Astrocyte of the cerebellum (primary cell): ENCODE measurements at places on chromosomes 13 and 19.

DNA sequence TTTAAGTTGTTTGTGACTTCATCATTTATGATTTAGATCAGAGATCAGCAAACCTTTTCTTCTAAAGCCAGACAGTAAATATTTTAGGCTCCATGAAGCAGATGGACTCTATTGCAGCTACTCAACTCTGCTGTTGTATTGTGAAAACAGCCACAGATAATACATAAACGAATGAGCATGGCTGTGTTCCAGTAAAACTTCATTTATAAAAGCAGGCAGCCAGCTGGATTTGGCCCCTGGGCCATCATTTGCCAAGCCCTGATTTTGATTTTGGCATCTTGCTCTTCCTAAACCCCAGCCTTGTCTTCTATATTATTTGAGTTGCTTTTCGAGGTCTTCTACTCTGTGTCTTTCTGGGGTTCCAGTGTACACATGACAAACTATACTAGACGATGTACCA is 41.3 kb downstream of the RNASEH2B start:
- DNase-seq, result no peak

DNA sequence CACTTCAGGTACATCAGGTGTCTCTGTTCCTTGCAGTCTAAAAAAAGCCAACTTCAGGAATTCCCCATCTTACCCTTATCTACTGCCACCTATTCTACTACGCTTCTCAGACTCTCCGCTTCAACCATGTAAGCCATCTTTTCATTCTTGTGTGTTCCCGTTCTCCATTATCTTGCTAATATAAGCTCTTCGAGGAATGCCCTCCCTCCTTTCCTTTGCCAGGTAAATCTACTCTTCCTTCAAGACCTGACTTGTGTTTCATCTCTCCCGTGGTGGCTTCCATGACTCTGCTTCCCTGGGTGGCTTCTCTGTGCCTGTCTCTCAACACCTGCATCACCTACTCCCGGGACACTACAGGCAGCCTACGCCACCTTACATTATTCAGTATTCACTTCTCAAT is 42.3 kb upstream of the MEDAG start:
- DNase-seq, result no peak

DNA sequence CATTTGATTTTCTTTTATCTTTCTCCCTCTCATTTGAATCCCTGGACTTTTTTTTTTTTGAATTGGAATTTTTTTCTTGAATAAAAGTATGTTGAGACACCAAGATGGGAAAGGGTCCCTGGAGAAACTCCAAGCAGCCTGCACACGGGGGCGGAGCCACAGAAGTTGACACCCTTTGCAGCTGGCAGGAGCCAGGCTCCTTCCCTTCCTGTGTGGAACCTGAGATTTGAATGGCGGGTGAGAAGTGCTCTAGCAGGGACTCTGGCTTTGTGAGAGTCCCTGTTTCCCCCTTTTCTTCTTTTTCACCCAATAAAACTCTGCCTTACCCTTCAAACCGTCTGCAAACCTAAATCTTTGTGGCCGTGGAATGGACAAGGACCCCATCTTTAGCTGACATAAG is 1381.0 kb upstream of the MIR17HG start:
- DNase-seq, result no peak

- no peak for DNase-seq
These were observed 4.3 kb upstream of the ZNF17 start for GRCh38 chr19:57406516-57407123.

- DNase-seq, result no peak
These were observed 20.7 kb downstream of the LIG1 start for GRCh38 chr19:48149430-48149829.

DNA sequence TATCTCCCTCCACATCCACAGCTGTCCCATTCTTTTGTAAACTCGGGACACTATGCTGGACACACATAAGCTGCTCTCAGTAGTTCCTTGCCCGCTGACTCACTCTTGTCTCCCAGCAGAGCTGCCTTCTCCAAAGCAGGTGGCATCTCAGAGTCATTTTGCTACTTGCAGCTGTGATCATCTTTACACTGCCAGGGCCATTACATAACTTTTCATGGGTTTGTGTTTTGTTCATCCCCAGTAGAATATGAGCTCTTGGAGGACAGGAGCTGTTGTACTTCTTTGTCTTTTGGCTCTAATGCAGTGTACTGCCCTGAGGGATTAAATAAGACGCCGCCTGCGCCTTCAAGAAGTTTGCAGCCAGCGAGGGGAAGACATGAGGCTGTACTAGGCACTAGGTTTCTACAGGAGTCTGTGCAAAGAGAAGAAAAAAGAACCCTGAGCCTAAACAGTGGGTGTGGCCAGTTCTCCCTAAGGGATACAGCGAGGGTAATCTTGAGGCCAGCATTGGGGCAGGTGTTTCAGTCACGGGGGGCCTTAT is 40.8 kb upstream of the GPR183 start:
- no peak for DNase-seq

- no peak for DNase-seq
These were observed 34.0 kb upstream of the ZNF507 start for GRCh38 chr19:32311371-32311770.

GRCh38 chr19:46892252-46893179 is 31.7 kb downstream of the ARHGAP35 start:
- DNase-seq, result no peak

GRCh38 chr19:57263244-57263741 is 17.0 kb upstream of the ZNF460 start:
- no peak for DNase-seq

DNA sequence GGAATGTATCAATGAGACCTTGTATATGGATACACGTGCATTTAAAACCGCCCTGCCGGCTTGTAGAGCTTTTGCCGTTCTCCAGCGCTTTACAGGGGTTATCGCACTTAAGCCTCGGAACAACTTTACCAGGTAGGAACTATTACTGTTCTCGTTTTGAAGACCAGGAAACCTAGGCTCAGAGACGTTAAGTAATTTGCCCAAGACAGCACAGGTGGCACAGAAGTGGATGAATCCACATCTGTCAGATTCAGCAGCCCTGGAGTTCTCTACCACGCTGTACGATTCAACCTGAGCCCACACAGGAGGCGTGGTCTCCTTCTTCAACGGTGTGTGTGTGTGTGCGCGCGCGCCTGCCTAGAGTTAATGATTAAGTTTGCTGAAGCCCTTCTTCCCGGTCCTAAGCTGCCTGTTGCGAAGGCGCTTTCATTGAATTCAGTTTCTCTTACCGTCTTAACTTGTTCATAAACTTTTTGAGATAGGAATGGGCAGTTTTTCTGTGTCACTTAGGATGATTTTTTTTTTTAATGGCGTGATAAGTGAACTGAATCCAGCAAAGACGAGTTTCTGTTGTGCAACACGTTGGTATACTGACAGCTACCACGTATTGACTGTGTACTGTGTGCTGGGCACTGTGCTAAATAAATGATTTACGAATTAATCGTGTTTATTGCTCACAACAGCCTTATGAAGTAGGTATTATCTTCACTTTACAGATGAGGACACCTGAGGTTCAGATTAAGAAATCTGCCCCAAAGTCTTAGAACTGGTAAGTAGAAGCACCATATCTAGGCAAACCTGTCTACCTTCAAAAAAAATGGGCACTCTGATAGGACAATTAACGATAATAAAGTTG is 67.4 kb downstream of the KCNRG start:
- DNase-seq, result no peak

DNA sequence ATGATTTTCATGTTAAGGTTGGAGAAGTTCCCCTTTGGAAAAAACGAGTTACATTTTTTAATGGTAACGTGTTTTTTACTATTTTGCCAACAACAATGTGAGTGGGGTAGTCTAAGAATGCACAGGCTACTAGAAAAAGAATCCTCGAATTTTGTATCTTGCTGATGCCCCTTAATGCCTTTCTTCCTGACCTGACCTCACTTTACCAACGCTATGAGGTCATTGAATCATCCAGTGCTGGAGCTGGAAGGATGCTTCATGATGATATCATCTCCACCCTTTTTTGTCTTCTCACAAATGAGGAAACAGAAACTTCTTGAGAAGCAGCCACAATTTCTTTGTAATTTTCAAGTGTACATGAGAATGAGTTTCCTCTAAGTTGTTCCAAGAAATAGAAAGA is 8.2 kb upstream of the UBL3 start:
- DNase-seq, result no peak

GRCh38 chr13:110227864-110228643 is 78.9 kb downstream of the COL4A1 start:
- DNase-seq, result no peak

DNA sequence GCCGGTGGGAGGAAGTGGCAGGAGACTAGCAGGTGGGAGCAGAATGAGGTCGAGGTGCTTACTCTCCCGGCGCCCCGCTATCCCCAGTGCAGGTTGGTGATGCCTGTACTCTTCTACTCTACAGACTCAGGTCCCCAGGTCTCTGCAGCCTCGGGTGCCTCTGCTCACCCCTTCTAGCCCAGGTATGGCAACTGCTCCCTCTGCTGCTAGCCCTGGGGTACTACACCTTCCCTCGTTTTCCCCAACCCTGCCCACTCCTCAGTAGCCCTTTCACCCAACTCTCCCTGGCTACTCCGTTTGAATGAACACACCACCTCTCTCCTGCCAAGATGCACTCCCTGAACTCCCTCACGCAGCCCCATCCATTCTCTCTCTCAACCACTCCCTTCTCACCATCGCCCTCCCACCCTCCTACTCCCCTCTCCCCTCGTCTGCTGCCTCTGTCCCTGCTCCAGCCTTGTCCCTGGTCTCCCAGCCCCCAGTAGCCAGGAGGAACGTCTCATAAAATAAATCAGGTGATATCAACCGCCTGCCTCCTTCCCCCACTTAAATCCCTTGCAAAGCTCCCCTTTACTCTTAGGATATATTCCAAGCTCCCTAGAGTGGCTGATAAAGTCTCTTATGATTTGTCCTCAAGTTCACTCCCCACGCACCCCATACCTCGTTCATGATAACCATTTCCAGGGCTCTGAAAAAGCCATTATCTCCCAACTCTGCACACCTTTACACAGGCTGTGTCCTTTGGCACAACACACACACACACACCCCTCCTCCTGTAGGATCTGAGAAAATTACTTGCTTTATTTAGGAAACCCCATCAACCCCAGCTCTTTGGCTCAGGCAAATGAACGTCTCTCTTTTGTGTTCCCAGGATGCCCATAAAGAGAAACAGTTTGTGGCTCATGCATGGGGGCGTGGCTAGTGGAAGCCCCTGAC is 8.2 kb upstream of the MEIS3 start:
- DNase-seq, result no peak

- peak; percentile 19 for DNase-seq
These were observed 463.5 kb downstream of the GPC6 start for GRCh38 chr13:93690139-93690538.

DNA sequence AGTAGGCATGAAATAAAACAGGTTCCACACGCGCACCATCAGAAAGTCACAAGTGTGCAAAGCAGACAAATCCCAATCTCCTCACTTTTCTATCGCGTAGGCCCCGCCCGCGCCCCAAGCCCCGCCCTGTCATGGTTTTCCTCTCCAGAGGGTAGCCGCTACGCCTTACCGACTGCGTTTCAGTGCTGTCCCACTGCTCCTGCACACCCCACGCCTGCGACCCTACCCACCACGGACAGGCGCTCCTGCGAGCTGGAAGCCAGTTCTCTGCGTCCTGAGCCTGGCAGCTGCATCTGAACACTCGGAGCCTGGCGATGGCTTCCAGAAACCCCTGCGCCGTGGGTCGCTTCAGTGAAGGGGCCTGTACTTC is 379 bp upstream of the ZNF470 start:
- DNase-seq, result no peak

GRCh38 chr19:27765912-27766725 is 1446.8 kb downstream of the UQCRFS1 start:
- no peak for DNase-seq

DNA sequence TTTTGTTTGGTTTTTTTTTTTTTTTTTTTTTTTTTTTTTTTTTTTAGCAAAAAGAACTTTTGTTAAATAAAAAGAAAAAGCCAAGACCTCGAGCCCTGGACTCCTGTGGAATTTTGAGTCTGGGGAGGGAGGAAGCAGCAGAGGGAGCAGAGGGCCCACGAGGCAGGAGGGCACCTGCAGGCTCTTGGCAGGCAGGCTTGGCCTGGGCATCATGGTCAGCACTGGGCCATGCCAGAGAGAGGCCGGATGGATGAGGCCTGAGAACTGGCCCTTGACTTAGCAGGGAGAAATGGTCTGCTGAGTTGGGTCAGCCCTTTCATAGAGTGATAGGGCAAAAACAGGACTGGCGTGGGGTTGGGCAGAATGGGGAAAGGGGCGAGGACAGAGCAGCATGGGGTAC is 100.4 kb downstream of the GPR12 start:
- DNase-seq, result no peak

DNA sequence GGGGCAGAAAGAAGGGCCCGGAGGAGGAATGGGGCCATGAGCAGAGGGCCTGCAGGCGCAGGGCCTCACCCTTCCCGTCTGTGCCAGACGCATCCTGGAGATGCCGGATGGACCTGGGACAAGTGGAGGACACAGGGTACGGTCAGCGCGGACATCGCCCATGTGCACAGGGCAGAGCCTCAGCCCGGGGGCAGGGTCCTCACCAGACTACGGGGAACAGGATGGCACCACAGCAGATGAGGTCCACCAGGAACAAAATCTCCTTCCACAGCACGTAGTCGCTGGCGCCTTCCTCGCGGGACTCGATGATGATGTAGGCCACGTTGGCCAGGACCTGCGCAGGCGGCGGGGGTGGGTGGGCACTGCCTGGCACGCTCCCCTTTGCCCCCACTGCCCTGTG is 5.6 kb downstream of the GPR108 start:
- DNase-seq, result no peak

GRCh38 chr13:28805193-28805819 is 14.8 kb upstream of the MTUS2 start:
- DNase-seq, result no peak

DNA sequence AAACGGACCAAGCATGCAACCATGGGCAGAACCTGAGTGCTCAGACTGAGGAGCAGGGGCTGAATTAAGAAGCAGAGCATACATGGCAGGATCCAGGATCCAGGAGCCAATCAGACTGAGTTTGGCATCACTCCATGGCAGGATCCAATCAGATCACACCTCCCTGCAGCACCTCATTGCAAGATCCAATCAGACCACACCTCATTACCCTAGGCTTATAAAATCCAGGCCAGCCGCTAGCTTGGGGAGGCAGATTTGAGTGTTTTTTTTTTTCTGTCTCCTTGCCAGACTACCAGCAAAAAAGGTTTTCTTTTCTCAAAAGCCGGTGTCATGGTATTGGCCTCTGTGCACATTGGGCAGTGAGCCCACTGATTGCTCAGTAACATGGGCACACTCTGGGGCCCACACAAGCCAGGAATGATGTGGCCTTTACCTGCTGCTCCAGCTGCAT is 127.9 kb upstream of the GJB6 start:
- DNase-seq, result peak; percentile 46

- no peak for DNase-seq
These were observed 222.3 kb downstream of the TEX29 start for GRCh38 chr13:111542530-111543341.

- DNase-seq, result no peak
These were observed 2.8 kb downstream of the JSRP1 start for GRCh38 chr19:2253106-2254063.
